ENCODE measurements at places on chromosomes 4 and X.

DNA sequence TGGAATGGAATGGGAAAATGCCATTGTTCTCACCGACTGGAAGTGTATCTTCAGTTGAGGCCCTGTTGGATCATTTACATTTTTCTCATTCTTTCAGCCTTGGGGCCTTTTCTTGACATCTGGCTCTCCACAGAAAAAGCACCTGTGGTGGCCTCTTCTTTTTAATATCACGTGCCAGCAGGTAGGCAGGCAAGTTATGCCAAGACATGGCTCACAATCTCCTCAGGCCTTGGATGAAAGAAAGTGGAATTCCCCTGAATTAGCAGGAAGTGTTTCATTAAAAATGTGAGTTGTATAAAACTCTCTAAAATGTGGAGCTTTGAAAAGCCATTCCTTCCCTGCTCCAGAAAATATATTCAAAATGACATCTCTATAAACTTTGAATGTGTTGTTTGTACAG, 122.1 kb downstream of the FRAS1 start:
- no peak for DNase-seq

DNA sequence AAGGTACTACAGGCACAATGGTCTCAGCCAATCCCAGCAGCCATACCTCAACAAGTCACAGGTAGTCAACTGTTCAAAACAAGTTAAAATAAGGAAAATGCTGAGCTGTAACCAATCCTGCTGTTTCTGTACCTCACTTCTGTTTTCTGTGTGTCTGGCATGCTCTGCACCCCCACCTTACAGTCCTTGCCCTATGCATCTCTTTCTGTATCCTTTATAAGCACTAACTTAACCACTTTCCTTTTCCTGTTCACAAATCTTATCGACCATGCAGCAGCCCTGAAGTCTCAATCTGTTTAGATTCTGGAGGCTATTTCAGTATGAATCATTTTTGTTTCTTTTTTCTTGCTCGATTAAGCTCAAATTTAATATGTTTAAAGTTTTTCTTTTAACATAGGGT, 12.5 kb upstream of the FAM13A start:
- no peak for DNase-seq

DNA sequence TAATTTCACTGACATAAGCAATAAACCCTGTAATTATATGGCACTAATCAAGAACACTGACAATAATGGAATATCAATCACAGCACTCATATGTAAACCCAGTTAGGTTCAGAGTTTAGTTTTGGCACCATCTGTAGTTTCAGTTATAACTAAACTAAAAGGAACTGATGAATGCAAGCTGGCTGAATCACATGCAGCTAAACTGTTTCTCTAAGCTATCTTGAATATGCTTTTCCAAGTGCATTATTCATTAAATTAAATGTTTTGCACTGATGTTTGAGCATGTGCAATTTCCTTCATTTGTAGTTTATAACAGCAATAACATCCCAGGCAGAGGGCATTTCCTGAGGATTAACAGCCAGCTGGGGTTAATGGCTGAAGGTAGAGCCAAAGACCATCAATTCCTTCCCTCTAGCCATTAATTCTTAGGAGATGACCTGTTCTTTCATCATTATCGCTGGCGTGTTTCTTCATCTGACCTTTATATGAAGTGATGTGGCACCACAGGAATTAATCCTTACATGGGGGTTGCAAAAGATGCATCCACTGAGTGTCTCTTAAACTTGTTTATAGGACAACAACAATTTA, 562.8 kb upstream of the IGFBP7 start:
- DNase-seq, result no peak

DNA sequence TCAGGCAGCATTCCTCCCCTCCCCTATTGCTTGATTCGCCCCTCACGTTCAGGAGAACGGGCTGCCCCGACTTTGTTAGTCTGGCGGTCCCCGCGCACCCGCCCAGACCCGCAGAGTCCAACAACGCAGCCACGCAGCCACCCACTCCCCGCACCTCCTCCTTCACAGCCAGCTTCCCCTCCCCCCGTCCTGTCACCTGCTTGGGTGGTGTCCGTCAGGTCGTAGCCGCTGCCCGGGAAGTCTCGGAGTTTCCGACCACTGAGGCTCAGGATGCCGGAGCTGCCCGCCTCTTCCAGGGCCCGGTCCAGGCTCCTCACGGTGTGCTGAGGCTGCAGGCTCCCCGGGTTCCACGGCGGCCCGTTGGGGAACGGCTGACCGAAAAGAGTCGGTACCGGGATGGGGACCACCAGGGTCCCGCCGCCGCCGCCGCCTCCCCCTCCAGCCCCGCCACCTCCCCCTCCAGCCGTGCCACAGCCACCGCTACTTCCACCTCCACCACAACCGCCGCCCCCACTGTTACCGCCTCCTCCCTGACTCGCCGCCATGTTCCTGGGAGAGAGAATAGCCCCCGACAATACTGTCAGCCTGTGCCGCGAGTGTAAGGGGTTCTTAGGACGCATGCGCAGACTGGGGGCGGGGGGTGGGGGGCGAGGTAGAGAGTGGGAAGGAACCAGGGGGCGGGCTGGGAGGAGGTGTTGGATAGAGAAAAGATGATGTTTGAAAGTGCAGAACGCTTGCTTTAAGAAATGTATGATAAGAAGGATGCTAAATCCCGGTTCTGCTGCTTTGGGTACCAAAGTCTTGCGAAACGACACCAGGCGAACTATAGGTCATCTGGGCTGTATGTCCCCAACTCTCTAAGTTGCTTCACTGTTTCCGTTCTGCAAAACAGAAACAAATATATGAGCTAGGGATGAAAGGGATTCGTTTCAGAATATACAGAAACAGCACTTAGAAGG, at the start of gene LRCH2:
Gene LRCH2 (minus strand): TSS at position 600 of the 959 bp plus-strand sequence. CDS start 55 bp downstream, at position 545.
- DNase-seq, result no peak

DNA sequence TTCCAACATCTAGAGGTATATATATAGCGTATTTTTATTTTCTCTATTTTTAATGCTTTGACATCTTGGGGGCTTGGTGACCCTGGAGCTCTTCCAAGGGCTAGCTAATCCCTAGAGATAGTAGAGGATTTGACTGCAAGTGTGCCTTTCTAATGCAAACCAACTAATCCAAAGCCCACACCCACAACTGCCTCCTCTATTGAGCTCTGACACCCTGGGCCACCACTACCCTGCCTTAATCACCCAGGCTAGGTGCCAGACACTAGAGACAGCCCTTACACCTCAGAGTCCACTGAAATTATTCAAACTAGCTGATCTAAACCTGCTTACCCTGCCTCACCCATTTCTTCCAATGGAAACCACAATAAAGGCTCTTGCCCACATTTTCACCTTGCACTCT, 69.6 kb upstream of the ATXN3L start:
- DNase-seq, result no peak

DNA sequence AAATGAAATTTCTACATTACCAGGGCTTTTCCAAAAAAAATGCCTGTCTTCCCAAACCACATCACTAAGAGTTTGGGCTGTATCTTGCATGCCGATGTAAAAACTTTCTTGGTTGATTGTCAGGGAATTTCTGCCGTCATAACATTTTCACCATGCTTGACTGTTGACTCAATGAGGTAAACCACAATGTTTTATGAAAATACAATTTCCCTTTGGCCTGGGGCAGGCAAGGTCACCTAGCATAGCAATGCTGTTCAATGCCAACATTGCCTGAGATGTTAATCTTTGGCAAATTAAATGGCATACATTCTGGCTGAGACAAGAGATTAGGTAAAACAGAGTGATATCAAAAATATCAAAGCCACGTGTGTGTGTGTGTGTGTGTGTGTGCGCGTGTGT, 137.1 kb upstream of the TBL1X start:
- DNase-seq, result no peak

DNA sequence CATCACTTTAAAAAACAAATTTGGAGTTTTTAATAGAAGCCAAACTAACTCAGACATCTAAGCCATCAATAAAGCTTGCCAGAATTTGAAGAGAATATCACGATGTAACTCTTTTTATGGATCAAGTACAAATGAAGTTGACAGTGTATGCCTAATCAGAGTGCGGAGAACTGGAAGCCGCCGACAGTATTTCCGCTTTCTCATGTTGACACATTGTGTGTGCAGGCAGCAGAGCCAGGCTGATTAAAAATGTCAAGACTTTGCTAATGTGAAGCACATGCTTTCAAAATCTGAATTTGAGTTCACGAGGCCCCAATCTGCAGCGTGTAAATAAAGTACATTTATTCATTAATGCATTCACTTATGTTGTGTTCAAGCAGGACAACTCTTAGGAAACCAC, 161.2 kb downstream of the TENM3 start:
- no peak for DNase-seq

DNA sequence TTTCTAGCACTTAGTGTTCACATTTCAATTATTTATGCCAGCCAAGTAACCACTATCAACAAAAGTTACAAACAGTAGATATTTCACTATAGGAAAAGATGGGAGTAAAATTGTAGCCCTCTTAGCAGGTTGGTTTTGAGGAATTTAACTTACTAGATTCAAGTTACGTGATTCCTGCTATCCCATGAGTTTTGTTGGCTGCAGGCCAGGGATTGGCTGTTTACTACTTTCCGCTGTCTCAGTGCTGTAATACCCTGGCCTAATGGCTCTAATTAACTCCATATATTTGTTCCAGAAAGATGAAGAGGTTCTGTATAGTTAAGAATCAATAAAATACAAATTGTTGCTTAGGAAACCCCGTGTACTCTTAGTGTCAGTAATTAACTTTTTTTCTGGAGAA, 55.5 kb upstream of the MAGED1 start:
- DNase-seq, result no peak

DNA sequence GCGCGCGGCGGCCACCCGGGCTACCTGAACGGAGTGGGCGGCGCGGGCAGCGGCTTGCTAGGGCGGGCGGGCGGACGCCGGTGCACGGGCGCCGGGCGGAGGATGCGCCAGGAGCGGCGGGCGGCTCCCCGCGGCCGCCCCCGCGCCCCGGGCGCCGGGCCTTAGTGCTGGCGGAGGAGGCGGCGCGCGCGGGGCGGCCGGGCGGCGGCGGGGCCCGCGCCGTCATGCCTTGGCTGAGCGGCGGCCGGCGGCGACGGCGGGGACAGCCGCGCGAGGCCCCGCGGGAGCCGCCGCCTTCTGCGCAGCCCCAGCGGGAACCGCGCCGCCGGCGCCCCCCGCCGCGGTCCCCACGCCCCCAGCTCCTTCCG, 48.2 kb downstream of the CLDN34 start:
- DNase-seq, result no peak

DNA sequence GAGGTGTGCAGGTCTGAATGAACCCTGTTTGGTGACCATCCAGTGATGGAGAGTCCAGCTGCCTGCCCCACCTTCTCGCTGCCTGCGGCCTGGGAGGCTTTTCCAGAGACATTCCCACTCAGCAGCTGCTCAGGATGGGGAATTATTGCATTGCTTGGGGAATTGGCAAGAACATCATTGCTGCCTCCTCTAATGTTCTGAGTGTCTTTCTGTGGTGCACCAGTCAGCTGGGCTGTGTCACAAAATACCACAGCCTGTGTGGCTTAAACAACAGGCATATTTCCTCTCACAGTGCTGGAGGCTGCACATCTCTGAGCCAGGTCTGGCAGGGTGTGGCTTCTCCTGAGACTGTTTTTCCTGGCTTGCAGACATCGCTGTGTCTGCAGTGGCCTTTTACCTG, 86.8 kb upstream of the AFAP1 start:
- no peak for DNase-seq

- DNase-seq, result no peak
Measured at GRCh38 chr4:23384741-23385140, 505.1 kb downstream of the PPARGC1A start.

GRCh38 chrX:23341452-23341851, 6.8 kb downstream of the PTCHD1 start:
- no peak for DNase-seq

DNA sequence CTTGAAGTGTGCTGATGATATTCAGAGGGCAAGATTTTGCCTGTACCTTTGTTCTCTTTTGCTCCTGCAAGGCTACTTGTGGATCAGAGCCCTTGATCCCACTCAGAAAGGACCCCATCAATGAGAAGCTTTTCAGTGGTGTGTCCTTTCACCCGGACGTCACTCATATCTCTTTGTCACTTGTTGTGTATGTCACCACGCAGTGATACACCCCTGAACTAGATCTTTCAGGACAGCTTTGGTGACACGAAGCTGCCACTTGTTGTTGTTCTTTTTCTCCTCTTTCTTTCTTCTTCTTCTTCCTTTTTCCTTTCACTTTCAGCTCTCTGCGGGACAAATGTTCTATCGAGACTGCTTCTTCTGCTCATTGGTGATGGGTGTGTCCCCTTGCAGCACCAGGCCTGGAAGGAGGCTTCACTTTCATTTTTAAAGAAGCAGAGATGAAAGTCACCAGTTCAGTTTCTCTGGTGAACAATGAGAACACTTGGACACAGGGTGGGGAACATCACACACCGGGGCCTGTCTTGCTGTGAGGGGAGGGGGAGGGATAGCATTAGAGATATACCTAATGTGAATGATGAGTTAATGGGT, 83.6 kb downstream of the NBDY start:
- no peak for DNase-seq

GRCh38 chr4:102574317-102574716, 73.2 kb downstream of the NFKB1 start:
- DNase-seq, result no peak

GRCh38 chr4:49058306-49058705, 72.2 kb downstream of the CWH43 start:
- DNase-seq, result no peak

- no peak for DNase-seq
Measured at GRCh38 chr4:139337612-139338011, 35.3 kb upstream of the NDUFC1 start.

- DNase-seq, result no peak
Measured at GRCh38 chrX:97639526-97639925, 755.8 kb downstream of the RPA4 start.

DNA sequence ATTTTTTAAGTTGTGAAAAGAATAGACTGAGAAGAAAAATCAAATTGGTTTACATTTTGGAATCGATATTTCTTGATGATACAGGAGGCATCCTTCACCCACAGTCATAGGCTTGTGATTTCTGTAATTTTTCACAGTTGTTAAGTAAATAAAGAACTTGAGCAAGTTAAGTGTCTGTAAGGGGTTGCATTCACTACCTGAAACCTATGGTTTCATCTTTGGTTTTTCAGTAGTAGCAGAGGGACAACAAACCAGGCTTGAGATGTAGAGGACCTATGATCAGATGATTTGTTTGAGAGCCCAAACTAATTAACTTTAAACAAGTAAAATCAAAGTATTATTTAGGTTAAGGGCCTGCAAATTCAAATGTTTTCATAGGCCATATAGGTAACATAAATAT, 175.6 kb downstream of the KLHL4 start:
- DNase-seq, result no peak
